HT-29 (cell line): ENCODE measurements at places on chromosomes 2 and 18.

DNA sequence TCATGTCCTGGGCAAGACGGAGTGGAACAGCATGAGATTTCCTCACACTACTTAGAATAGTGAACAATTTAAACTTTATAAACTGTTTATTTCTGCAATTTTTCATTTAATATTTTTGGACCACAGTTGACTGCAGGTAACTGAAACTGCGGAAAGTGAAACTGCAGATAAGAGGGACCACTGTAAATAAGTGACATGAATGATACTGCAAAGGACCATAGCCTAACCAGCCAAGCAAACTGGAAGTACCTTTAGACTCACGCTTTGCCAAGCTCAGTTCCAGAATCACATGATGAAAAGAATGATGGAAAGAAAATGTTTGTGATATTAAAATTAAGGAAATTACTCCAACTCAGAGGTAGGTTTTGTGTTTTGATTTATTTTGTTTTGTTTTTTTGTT, 94.6 kb upstream of the ITGA4 start:
- no peak for DNase-seq

DNA sequence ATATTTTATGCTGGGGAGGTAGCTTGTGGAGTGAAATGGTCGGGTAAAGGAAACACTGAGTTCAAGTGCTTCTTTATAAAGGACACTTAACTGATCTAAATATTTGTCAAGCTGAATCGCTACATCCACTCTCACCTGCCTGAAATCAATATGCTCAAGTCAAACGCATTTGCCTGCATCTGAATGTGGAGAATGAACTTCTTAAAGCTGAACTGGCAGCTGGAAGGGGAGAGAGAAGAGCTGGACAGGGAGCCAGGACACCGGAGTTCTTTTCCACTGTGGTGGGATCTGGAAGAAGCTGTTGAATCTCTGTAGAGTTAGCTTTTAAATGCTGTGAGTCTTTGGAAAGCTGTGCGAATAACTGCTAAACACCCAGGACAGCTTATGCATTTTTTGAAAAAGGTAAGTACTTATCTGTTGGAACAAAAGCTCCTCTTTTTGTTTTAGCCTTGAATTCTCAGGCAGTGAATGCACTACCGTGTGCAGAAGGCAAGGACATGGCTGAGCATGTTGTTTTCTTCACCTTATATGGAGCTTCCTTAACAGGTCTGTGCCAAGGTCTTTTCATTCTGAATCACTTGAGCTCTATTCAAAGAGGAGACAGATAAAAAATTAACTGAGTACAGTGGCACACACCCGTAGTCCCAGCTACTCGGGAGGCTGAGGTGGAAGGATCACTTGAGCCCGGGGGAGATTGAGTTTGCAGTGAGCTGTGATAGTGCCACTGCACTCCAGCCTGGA, 74.2 kb upstream of the KLF7 start:
- DNase-seq = no peak

DNA sequence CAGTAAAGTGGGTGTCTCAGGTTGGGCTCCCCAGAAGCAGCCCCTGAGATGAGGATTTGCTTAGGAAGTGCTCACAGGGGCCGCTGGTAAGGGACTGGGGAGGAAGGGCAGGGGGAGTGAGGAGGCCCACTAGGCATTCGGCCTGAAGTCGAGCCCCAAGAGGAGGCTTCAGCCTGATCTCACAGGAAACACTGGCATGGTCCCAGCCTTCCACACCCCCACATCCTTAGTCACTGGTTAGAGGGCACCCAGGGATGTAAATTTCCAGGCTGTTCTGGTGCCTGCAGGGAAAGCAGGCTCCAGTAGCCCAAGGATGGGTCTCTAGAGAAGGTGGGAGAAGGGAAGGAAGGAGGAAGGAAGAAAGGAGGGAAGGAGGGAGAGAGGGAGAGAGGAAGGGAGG, 22.4 kb upstream of the KCNK3 start:
- no peak for DNase-seq

DNA sequence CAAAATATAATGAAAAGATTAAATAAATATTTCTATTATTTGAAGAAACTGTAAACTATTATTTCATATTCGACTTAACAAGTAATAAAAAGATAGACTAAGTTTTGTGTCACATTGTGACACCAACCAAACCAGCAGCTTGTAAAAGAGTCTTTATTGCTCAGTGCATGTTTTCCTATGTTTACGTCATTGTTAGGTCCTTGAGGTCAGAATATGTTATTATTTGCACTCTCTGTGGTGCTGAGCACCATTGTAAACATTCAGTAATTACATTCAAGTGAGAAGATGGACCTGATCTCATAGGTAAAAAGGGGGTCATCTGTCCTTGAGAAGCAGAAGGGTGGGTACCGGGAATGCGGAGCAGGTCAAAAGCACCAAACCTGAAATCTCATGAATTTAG, 1999.1 kb upstream of the CELF4 start:
- no peak for DNase-seq

DNA sequence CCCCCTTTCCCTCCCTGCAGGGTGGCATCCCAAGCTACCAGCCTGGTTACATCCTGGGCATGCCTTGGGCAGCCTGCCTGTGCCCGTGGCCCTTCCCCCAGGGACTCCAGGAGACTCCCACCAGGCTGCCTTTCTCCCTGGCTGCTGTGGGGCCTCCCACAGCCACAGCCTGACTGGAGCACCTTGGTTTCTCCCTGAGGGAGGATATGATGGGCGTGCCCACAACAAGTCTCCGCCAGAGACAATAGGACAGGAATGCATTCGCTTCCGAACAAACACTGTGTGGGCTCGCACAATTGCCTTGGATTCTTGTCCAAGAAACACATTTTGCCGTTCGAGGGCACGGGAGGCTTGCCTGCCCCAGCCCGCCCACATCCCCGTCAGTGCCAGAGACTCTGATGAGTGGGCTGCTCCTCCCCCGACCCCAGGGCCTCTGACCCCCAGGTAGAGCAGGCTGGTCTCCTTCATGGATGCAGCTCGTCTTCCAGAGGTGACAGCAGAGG, 102.1 kb downstream of the SMAD7 start:
- no peak for DNase-seq

GRCh38 chr2:205352593-205352992, 329.7 kb upstream of the NRP2 start:
- no peak for DNase-seq

GRCh38 chr2:10415640-10416039, 32.5 kb downstream of the ODC1 start:
- no peak for DNase-seq

- no peak for DNase-seq
These were observed 122.5 kb downstream of the MAIP1 start for GRCh38 chr2:200077838-200078237.

GRCh38 chr2:64840426-64840881, 148.7 kb upstream of the SLC1A4 start:
- no peak for DNase-seq

GRCh38 chr18:47932190-47932589, 1.7 kb upstream of the SMAD2 start:
- DNase-seq = no peak

DNA sequence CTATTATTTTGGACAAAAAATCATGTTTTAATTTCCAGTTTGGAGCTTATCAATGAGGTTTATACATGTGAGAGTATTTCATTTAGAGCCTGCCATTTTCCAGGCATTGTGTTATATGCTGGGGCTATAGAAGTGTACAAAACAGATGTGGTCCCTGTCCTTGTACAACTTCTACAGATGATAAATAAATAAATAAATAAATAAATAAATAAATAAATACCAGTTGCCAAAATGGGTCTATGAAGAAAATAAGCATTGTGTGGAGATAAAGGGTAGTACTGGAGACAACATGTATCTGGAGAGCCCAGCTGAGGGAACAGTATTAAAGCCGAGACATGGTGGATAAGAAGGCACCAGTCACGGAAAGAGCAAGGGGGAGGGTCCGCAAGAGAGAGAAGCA, 210.0 kb downstream of the SS18 start:
- no peak for DNase-seq

- no peak for DNase-seq
These were observed 46.8 kb upstream of the BIN1 start for GRCh38 chr2:127153691-127154158.

- no peak for DNase-seq
These were observed 5.7 kb upstream of the GPR35 start for GRCh38 chr2:240619506-240620148.

DNA sequence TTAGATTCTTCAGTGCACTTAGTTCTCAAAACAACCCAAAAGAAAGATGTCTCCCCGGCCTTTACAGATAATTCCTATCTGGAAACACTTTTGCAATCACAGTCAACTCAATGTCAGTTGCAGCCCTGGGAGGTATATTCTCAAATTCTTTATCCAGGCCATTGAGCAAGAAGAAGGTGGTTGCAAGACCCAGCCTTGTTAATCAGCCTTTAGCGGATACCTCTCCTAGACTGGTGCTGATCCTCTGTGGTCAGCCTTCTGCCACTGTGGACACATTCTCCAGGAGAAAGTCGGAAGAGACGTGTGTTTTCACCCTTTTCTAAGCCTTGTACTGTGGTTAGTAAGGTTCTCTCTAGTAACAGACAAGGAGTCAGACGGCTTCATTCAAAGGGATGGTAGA, 7.8 kb upstream of the FZD7 start:
- DNase-seq = no peak
